ENCODE measurements at places on chromosomes 11 and 22.

GRCh38 chr11:843818-844692, 1.4 kb downstream of the TSPAN4 start:
- peak; percentile 46 for DNase-seq

DNA sequence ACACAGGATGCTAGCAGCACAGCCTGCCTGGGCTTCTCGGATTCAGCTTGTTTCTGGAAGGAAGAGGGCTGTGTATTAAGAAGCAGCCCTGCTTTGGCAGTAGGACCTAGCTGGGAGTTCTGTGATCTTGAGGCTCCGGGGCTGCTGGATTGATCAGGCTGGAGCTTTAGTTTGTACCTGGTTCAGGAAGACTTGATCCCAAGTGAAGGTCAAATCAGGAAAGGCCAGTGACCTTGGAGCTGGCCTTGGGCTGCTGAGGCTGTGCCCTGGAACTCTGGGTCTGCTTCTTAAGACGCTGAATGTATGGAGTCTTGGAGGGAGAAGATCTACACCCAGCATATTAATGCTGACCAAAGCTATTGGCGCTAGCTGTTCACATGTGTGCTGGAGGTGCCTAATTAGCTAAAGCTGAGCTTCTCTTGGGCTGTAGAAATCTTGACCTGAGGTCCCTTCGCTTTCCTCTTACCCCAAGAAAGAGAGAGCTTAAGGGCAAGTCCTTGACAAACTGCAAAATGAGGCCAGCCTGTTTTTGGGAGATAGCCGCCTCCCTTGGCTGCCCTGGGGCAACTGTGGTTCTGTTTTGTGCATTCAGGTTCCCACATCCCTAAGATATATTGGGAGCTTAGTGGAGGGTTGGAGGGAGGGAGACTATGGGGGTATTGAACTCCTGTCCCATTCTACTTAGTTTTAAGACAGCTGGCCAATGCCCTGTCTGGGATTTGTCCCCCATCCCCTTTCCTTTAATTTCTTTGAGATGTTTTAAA, 135.9 kb downstream of the DBX1 start:
- DNase-seq = no peak

DNA sequence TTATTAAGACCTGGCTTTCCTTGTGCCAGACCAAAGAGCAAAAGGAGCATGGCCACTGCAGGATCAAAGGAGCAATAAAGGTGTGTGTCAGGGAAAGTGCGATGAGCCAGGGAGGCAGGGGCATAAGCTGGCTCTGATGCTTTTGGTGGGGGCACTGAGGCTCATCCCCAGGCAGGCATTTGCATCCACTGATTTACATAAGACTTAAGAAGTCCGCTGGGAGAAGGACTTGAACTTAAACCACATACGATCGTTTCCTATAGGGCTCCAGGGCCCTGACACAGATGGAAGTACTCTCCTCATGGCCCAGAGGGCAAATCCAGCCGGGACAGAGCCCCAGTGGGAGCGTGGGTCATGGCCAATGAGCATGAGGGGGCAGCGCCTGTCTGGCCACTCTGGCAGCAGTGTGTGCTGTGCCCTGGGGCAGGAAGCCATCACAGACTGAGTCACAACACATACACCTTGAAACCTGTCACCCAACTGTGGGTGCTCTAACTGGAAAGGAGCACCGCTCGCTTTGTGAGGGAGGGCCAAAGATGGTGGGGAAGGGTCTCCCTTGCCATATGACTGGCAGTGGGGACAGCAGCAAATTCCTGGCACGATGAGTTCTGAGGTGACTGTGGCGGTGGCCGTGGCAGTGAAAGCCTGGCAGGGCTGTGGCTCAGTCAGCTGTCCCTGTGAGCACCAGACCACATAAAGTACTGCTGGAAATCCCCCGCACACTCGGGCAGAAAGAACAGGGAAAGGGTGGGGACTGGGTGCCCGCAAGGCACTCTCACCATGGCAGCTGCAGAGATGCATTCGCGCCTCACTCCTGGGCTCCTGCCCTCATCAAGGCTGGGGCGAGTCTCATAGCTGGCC, 79.4 kb upstream of the LMO1 start:
- peak; percentile 28 for DNase-seq

DNA sequence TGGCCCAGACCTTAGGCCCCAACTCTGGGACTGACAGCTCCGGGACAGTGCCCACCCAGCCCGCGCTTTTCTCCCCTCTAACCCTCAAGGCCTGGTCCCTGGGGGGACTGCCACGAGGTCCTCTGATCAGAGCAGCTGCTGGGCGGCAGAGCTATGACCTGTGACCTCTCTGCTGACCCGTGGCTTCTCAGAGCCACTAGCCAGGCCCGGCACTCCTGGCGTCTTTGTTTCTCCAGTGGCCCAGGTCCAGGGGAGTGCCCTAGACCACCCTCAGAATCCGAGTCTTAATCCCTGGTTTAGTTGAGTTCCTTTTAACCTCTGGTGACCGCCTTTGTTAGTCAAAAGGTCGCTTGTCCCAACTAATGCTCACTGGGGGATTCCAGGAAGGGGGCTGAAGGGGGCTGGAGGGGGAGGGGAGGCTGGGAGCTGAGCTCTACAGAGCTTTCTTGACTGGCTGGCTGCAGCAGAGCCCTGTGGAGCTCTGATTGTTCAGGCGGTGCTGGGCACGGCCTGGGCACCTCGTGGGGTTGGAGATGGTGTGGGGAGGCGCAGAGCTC, 1.2 kb downstream of the FBLN1 start:
- no peak for DNase-seq

GRCh38 chr11:76678321-76678720, 7.8 kb upstream of the LRRC32 start:
- no peak for DNase-seq

- DNase-seq = peak; percentile 37
These were observed 22.2 kb downstream of the TSKU start for GRCh38 chr11:76805206-76805913.

GRCh38 chr11:93028960-93029522, 59.6 kb downstream of the MTNR1B start:
- DNase-seq = no peak

DNA sequence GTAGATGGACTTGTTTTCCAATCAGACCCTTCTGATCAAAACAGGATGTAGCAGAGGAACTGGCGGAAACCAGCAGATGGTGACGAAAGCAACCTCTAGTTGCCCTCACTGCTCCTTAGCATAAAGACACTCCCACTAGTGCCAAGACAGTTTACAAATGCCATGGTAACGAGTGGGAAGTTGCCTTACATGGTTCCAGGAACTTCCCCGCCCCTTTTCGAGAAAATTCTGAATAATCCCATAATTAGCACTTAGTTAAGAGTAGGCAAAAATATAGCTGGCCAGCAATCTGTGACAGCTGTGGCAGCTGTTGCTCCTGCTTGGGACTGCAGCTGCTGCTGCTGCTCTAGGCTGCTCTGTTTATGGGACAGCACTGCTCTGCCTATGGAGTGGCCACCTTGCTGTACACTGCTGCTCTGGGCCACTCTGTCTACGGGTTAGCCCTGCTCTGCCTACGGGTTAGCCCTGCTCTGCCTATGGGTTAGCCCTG, 33.4 kb upstream of the SORL1 start:
- peak; percentile 33 for DNase-seq

- no peak for DNase-seq
These were observed 10.5 kb downstream of the TOLLIP start for GRCh38 chr11:1298695-1299492.

DNA sequence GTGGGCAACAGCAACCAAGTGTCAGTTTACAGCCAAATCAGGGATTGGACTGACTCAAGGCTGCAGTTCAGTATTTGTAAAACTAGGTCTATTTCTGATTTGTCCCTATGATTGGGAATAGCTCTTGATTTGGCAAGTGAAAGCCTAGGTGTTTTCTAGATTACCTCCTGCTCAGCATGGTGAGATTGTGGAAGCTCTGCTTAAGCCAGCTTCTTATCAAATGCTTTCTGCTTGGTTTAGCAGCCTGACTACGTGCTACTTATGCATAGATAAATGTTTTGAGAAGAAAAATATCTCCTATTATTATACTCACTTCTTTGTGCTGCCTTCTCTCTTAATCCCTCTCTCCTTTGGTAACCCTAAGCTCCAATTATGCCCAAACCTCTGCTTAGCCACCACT, 86.3 kb upstream of the AMOTL1 start:
- no peak for DNase-seq

DNA sequence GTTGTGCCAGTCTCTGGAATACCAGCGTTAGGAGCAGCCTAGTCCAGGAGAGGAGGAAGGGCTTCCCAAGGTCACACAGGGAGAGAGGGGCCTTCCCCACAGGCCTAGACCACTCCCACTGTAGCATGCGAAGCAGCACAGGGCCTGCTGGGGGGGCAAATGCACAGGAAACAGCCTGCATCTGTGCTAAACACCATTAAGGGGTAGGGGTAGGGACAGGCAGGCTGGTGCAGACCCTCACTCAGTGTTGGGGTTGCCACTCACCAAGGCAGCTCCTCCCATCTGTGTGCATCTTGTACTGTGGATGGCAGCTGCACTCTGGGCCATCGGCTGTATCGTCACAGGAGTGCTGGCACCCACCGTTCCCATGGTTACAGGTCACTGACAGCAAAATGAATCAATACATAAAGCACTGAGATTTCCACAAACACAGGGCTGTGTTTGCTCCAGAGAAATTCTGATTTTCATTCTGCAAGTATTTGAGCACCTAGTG, 24.9 kb downstream of the SCUBE2 start:
- DNase-seq = no peak

GRCh38 chr11:24286238-24286637, 210.6 kb upstream of the LUZP2 start:
- DNase-seq = no peak

DNA sequence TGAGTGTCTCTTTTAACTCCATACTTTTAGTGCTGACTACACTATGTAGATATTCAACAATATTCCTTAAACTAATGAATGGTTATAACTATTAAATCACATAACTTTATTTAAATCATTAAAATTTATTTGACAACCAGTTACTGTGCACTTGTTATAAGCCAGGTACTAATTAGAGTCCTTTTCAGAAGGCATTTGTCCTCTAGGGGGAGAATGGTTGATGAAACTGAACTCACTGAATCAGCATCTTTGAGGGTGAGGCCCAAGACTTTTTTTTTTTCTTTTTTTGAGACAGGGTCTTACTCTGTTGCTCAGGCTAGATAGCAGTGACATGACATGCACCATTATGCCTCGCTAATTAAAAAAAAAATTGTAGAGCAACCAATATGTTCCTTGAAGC, 515.6 kb upstream of the CCDC90B start:
- no peak for DNase-seq

DNA sequence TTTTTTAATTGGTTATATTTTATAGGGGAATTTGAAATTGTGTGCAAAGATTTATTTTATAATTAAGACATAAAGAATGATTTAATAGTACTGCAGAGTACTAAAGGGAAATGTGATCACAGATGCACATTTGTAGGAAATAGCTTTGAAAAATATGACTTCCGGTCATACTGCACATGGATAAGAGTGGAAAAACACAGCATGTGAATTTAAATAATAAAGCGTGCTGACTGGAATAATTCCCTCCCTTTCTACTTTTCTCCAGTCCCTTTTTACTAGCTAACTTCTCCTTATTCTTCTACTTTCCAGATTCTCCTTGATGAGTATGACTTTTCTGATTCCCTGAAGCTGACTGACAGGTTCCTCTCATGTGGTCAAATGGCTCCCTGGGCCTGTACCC, 238.4 kb upstream of the CTSC start:
- DNase-seq = no peak

DNA sequence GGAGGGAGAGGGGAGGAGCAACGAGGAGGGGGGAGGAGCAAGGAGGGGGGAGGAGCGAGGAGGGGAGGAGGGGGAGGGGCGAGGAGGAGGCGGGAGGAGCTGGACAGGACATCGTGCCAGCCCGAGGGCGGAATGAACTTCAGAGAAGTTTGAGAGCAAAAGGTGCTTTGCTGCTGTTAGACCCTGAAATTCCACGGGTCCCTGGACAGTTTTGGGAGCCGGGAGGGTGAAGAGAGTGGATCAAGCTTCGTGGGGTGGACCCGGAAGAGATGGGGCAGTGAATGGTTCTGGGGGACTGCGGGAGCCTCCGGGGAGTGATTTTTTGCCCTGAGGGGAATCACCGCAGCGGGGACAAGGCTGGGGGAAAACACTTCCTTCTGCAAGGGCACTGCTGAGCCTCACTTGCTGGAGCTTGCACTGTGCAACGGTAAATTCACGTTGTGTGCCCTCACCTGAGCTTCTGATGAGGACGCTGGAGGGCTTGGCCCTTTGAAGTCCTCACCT, 10.7 kb upstream of the NLRP6 start:
- peak; percentile 75 for DNase-seq

DNA sequence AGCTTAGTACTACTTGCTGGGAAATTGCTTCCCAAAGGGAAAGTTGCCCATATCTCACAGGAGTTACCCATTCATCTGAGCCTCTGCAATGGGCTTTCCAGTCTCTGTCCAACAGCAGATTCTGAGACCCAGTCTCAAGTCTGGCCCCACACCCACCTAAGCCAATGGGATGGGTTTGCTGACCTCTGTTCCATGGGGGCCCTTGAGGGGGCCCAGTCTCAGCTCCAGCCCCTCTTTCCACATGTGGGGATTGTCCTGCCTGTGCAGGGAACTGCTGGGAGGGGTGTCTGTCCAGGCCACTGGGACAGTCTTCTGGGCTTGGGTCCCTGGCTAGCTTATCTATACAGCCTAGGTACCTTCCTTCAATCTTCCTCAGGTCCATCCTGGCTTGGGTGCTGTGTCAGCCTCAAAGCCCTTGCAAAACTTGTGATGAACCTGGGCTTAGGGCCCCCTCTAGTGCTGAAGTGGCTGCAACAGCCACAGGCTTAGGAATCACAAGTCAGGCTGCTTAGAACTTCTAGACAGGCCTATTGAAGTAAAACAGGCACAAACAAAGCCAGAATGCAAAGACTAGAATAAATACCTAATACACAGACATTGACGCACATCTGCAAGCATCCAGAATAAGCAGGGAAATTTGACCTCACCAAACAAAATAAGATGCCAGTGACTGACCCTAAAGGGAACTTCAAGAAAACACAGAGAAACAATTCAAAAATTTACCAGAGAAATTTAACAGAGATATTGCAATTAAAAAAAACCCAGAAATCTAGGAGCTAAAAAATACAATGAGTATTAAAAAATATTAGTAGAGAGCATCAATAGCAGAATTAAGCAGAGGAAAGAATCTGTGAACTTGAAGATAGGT, 11.7 kb upstream of the PATL1 start:
- peak; percentile 50 for DNase-seq

Data from stimulated activated naive CD8-positive, alpha-beta T cell treated with anti-CD3 and anti-CD28 coated beads, Interleukin-15, Interleukin-2, amounts not matched to agents 100 U/mL and 50 U/mL, for 24 hours (primary cell).